ENCODE measurements at places on chromosomes 4 and X.

GRCh38 chr4:115325836-115326235 lies 212.4 kb upstream of the NDST4 start:
- no peaks in the 10 kb centered on the region for H3K36me3 ChIP-seq
- no peak overlapping the region for H3K4me3 ChIP-seq
- H3K27ac ChIP-seq, result peak overlapping the region; percentile 17
- H3K27me3 ChIP-seq, result no peaks in the 10 kb centered on the region

GRCh38 chr4:83013902-83014301 lies 3.3 kb upstream of the LIN54 start:
- peaks cover 34% of the 10 kb centered on the region for H3K4me1 ChIP-seq
- H3K4me3 ChIP-seq, result peak overlapping the region; percentile 95
- H3K27ac ChIP-seq, result peak overlapping the region; percentile 89
- DNase-seq, result peak; percentile 53
- H3K36me3 ChIP-seq, result no peaks in the 10 kb centered on the region

DNA sequence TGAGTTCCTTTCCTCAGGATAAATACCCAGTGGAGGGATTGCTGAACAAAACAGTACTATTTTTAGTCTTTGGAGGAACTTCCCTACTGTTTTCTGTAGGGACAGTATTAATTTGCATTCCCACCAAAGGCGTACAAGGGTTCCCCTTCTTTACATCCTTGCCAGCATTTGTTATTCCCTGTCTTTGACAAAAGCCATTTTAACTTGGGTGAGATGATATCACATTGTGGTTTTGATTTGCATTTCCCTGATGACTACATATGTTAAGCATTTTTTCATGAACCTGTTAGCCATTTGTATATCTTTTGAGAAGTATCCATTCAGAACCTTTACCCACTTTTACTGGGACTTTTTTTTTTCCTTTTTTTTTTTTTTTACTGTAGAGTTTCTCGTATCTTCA lies 126.2 kb upstream of the ANXA10 start:
- no peak overlapping the region for H3K4me3 ChIP-seq
- H3K27me3 ChIP-seq, result no peaks in the 10 kb centered on the region
- no peaks in the 10 kb centered on the region for H3K36me3 ChIP-seq
- no peak overlapping the region for H3K27ac ChIP-seq
- H3K4me1 ChIP-seq, result no peaks in the 10 kb centered on the region

DNA sequence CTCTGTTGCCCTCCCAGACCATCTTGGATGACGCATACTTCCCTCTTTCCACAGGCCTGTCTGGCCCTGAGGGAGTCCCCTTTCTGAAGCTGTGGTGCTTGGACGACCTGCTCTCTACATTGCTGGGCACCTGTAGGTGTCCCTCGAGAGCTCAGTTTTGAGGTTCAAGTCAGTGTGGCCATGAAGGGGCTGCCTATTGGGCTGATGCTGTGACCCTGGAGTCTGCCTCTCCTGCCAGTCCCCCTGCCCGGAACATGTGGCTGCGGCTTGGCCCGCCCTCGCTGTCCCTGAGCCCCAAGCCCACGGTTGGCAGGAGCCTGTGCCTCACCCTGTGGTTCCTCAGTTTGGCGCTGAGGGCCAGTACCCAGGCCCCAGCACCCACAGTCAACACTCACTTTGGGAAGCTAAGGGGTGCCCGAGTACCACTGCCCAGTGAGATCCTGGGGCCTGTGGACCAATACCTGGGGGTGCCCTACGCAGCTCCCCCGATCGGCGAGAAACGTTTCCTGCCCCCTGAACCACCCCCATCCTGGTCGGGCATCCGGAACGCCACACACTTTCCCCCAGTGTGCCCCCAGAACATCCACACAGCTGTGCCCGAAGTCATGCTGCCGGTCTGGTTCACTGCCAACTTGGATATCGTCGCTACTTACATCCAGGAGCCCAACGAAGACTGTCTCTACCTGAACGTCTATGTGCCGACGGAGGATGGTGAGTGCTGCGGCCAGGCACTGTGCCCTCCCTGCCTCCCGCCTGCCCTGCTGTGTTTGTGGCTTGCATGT lies 3.0 kb downstream of the NLGN3 start:
- no peak overlapping the region for H3K4me3 ChIP-seq
- DNase-seq, result peak; percentile 45
- H3K27ac ChIP-seq, result no peak overlapping the region
- peaks cover 35% of the 10 kb centered on the region for H3K4me1 ChIP-seq

DNA sequence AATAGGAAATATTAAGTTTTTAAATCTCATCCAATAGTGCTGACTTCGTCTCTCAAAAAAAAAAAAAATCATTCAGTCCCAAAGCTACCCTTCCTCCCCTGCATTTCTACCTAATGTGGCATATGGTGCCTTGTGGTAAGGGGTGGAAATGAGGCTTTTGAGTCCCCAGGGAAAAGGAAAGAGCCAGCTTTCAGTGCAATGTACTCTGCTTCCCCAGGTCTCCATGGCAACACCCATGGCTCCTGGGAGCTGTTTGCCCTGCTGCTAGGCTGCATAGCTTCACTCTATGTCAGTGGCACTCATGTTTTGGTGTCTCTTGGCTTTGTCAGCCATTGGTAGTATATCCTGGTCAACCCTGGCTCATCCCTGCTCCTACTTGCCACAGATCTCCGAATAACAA lies 175.9 kb downstream of the SLC39A8 start:
- no peaks in the 10 kb centered on the region for H3K36me3 ChIP-seq
- H3K4me1 ChIP-seq, result no peaks in the 10 kb centered on the region
- H3K27me3 ChIP-seq, result no peaks in the 10 kb centered on the region
- DNase-seq, result no peak

DNA sequence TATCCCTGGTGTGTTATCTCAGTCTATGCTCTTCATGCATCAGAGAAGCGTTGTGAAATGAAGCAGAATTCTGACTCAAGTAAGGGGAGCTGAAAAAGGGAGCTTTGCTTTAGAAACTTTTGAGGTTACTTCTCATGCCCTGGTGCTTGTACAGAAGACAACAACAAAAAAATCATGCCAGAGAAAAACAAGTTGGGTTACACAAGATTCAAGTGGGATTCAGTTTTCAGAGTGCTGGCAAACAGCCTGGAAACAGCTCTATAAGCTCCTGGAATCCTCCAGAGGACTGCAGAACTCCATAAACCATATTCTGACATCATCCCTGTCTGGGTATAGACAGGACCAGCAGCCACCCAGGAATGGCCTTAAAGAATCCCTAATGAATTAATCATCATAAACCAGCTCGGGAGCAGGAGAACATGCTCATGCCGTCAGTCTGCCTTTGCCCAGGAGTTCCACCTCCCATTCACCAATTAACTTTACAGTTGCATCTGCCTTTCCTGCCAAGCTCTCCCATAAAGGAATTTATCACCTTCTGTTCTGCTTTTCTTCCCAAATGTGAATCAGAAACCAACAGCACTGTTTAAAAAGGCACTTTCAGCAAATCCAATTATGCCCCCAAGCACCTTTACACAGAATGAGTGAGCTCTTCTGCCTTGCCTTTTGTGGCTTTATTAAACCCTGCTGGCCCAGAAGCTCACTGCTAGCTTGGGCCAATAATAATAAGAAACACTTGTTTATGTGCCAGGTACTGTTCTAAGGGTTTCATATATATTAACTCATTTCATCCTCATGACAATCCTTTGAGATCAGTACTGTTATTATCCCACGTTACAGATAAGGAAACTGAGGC lies 54.5 kb upstream of the FBXW7 start:
- no peak for DNase-seq
- no peaks in the 10 kb centered on the region for H3K36me3 ChIP-seq
- H3K27me3 ChIP-seq, result no peaks in the 10 kb centered on the region
